ENCODE measurements at places on chromosomes 13 and 19. TPM values are rescaled to one million over a fixed set of nuclear protein-coding genes. Genes with fewer than 3 reads are reported as not detected.

Gene POSTN
- total RNA-seq, result 24.5 TPM

Gene ZNF582
- total RNA-seq, result 2.9 TPM

Gene FXYD1
- 8.0 TPM for total RNA-seq

Gene CYP4F12
- total RNA-seq, result 0.70 TPM

Gene SARS2
- 9.1 TPM for total RNA-seq

Gene FPR2
- not detected for total RNA-seq

Gene MEIOSIN
- not detected for total RNA-seq

Gene SHISA7
- total RNA-seq, result not detected

Gene TEX101
- total RNA-seq, result not detected

Gene SLAIN1
- 0.30 TPM for total RNA-seq

Gene SIAH3
- total RNA-seq, result not detected

Gene KLF16
- 0.94 TPM for total RNA-seq

Gene THSD1
- 11.7 TPM for total RNA-seq

Data from smooth muscle cell of the coronary artery (primary cell).